ENCODE measurements at places on chromosomes 7 and 10.

DNA sequence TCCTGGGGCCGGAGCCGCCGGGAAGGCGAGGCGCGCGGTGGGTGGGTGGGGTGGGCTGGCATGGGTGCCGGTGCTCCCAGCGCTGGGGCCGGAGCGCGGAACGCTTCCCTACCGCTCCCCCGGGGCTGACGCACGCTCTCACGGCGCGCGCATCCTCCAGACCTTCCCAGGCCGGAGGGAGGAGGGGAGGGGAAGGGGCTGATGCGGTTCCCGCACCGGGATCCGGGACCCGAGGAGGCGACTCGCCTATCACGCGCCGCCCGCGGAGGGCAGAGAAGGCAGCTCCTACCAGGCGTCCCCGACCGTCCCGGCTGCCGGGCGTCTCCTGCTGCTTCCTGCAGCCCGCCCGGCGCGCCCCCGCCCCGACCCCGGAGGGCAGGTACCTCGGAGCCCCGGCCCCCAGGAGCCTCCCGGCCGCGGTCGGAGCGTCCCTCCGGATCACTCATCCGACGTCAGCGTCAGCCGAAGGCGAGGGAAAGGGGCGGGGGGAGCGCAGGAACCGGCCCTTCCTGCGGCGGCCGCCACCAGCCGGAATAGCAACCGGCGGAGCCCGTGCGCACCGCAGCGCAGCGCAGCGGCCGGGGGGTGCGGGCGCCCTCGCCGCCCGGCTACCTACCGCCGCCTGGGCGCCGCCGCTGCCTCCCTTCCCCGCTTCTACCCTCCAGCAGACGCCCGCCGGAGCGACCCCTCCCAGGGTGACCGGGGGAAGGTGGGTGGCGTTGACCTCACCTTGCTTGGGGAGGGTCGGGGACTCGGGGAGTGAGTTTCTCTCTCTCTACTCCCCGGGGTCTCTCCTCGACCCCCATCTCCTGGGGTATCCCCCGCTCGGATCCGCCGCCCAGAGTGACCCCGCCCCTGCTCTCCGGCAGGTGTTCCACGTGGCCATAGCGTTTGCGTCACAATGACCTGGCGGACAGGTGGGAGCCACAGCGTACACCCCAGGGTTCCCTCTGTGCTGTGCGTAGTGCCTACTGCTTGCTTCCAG, at the start of gene ICA1:
TSS of gene ICA1 (minus strand) at position 457 of the 985 bp plus-strand sequence. CDS start 26,241 bp downstream, outside the sequence.
- DNase-seq: peak; percentile 41

GRCh38 chr7:108358553-108358952, 97.7 kb downstream of the NRCAM start:
- DNase-seq: no peak

GRCh38 chr7:19747740-19748339, 25.6 kb downstream of the TMEM196 start:
- peak; percentile 40 for DNase-seq

DNA sequence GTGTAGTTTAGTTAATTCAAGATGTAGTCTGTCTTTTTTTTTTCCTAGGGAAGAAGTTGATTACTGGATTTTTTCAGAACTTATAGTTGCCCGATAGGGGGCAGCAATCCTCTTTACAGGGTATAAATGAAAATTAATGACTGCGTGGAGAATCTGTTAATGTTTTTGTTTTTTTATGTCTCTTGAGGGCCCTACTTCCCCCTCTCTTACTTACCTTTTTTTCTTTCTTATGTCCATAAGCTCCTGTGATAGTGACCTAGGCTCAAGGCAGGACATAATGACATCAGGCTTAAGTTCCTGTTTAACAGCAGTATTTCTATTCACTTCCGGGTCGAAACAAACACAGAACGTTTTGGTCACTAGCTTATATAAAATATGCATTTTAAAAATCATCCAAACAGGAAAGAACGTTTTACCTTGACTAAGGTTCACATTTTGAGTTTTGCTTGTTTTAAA, 18.8 kb downstream of the CDC123 start:
- DNase-seq: peak; percentile 25

DNA sequence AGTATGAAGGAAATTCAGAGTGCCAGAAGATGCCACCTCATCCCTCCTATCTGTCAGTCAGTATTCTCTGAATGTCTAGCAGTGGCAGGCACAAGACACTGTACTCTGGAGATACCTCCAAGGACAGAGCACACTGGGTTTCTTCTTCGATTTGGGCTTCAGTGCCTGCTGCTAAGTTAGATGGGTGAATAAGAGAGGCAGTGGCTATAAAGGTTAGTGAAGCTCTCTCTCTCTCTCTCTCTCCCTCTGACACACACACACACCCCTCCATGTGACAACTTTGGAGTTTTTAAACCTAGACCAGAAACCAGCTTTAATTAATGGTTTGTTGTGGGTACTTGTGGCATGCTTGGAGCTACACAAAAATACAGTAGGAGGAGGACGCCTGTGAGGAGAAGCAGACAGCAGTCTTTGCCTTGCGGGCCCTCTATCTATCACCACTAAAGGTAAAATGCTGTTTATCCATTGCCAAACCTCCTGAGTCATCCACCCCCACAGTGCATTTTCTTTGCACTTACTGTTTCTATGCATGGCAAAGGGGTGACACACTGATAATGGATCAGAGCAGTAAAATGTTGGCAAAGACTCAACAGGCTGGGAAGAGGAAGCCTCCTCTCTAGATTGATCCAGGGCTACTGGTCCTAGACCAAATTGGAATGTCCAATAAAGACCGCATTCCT, 102.5 kb downstream of the TRIL start:
- DNase-seq: peak; percentile 89

DNA sequence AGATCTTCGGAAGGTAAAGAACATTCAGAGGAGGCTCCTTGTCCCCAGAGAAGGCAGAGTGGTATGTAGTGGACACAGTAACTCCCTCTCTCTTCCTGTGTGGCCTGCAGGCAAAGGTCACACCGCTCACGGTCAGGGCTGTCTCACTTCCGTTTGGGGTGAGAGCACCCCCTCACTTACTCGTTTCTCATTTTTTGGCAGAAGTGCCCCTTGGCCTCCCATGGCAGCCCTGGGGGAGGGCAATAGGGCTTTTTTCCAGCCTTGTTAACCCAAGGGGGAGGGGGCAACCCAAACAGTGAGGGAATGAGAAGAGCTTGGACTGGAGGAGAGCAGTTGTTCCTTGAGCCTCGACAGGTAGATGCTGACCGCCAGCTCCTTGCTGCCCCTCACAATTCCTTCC, 31.8 kb upstream of the SRGN start:
- no peak for DNase-seq

GRCh38 chr7:97005183-97006054, at the start of gene DLX6:
Gene DLX6, plus strand, starts transcription at chr7:97005553. Its CDS starts 425 bp downstream, at chr7:97005978.
- no peak for DNase-seq

DNA sequence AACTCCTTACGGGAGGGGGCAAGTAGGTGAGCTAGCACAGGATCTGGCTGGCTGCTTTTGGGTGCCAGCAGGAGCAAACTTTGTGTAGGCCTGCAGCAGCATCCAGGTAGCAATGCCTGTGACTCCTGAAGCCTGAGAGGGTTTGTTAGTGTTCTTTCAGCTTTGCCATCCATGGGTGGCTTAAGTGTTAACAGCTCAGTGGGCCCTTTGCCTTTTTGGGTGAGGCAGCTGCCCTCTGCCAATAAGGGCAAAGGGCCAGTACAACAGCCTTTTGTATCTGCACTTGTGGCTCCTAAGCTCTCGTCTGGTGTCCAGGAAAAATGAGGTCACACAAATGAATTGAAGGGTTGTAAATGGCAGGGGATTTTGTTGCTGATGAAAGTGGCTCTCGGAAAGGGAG, 359.0 kb upstream of the CHRM2 start:
- DNase-seq: no peak

GRCh38 chr7:46089281-46089680, 168.2 kb upstream of the IGFBP3 start:
- DNase-seq: no peak

- peak; percentile 92 for DNase-seq
Observed at GRCh38 chr7:157336383-157337315, at the start of gene DNAJB6. Gene DNAJB6, plus strand, starts transcription at chr7:157337004. Its CDS starts 21,569 bp downstream, at chr7:157358573.

GRCh38 chr10:29649561-29650551, 15.1 kb upstream of the SVIL start:
- DNase-seq: no peak

DNA sequence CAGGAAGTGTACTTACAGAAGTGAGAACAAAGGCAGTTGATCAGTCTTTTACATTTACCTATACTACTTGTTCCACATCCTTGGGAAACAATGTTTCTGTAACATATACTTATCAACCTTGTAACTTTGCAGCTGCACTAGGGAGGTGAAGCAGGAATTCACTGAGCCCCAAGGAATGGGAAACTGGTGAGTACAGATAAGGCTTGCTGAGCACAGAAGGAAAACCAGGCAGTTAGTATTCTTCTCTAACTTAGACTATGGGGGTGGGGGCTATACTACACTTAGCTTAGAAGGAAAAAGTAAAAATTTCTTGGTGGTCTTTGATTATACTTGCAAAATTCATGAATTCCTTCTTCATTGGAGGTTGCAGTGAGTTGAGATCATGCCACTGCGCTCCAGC, 6.9 kb upstream of the ZNF33A start:
- DNase-seq: no peak

- DNase-seq: no peak
Observed at GRCh38 chr7:117043108-117043825, 90.0 kb downstream of the ST7 start.

DNA sequence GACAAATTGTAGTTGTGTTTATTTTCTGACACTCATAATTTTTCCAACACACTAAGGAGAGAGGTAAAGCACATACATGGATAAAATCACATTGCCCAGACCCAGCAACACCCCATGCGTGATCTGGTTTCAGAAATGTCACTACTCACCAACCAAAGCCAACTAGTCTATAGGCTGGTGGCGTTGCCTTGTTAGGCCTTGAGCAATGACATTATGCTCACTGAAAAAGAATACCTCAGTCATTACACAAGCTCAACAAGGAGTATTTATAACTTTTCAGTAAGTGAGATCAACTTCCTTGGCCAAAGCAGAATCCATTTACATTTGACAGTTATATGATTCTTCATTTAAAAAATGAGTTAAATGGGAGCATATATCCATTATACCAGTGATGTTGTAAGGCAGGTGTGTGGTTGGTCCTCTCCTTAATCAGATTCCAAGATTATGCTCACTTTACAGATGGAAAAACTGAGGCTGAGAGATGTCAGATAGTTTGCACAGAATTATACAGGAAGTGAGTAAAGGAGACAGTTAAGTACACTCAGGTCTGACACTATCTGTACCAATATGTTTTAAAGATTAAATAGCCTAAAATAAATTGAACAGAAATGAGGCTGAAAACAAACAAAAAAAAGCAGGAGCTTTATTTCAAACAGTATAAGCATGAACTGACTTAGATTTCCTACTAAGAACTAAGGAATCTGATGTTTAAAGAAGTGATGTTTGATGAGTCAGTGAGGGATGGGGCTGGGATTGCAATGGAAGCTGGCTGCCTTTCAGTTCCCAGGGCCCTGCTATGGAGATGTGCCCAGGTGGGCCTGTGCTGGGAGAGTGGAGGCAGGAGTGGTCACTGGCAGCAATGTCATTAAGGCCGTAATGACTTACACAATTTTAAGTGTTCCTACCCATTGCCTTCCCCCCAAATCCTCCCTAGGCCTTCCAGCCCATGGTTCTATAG, 118.3 kb downstream of the RAPGEF5 start:
- DNase-seq: peak; percentile 11

DNA sequence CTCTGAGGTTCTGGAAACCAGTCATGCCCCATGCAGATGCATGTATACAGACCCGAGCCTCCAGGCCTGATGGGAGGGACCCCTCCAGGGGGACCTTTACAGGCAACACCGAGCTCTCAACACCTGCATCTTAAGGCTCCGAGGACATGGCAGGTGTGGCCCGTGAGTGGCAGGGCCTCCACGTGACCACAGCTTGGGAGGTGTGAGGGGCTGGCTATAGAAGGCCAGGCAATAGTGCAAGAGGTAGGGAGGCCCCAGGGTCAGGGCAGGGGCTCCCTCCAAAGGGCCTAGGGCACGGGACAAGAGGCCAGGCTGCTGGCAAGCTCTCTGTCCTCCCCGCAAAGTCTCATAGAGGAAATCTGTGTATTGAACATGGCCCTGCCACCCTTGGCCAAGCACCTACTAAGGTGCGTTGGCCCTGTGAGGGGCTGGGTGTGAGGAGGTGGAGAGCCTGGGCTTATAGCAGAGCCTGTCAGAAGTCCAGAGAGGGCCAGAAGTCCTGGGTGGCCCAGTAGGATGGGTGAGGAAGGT, 134.2 kb downstream of the PTPN20 start:
- DNase-seq: no peak

GRCh38 chr7:82323806-82324205, 119.8 kb downstream of the CACNA2D1 start:
- DNase-seq: no peak

Measured in urothelium cell line (cell line).